ENCODE measurements at places on chromosomes 6 and 20.

DNA sequence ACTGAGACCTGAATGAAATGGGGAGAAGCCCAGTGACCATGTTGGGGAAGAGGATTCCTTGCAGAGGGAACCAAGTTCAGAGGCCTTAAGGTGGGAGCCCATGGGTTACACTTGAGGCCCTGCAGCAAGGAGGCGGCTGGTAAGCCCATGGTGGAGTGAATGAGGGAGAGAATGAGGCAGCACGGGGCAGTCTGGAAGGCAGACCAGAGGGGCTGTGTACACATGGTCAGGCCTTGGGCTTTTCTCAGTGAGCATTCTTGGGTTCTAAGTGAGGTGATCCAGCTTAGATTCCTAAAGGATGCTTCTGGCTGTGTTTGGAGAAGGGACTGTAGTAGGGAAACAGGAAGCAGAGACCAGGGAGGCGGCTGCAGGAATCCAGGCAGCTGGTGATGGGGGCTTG is 19.0 kb downstream of the RNF114 start:
- DNase-seq = no peak

GRCh38 chr6:158622545-158623190 is 21.9 kb downstream of the DYNLT1 start:
- DNase-seq = no peak

DNA sequence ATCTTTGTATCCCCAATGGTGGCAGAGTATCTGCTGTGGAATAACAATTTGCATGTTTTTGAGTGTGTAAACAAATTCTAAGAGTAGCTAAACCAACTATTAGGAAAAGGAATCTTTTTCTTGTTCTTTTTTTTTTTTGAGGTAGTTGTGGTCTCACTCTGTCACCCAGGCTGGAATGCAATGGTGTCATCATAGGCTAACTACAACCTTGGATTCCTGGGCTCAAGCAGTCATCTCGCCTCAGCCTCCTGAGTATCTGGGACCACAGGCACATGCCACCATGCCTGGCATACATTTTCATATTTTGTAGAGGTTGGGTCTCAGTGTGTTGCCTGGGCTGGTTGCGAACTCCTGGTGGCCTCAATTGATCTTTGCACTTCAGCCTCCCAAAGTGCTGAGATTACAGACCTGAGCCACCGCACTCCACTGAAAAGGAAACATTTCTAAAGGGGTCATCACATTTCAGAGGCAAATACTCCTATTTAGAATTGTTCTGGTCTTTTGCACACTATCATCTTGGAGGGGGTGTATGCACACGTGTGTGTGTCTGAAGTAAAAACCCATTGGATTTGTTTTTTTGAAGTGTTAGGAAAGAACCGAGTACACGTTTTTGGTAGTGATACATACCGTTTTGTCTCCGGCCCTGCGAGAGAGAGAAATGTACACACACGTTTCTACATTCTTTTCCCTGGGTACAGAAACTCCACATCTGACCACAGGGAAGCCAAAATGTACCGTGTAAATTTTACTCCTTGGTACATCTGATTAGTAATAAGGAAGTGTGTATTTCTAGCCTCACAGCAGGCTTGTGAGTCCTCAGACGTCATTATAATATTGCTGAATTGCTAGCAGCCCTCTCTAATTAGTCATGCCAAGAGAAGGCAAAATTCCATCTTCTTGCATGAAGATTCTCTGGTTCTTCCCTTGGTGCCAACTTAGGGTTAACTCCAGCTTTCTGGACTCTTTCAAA is 183.6 kb downstream of the JARID2 start:
- no peak for DNase-seq

GRCh38 chr20:11204926-11205768 is 531.3 kb upstream of the JAG1 start:
- DNase-seq = peak; percentile 66

GRCh38 chr6:87925373-87926060 is 122.1 kb upstream of the SPACA1 start:
- DNase-seq = no peak

- peak; percentile 18 for DNase-seq
These were observed 146.0 kb downstream of the LAMP5 start for GRCh38 chr20:9660236-9660868.

DNA sequence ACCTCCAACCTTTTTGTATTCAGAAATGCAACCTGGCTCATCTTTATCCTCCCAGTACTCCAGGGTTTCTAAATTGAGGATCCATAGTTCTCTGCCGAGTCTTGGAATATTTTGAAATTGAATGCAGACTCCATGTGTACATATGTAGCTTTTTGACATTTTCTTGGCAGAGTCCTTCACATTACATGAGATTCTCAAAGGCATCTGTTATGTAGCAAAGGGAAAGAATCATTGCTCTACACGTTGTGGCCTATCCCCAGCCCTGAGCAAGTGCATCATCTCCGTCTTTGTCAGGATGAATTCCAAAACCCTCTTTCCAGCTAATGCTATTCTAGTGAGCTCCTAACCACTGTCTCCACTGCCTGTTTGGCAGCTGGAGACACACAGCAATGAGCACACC is 742.9 kb downstream of the DHX35 start:
- no peak for DNase-seq

DNA sequence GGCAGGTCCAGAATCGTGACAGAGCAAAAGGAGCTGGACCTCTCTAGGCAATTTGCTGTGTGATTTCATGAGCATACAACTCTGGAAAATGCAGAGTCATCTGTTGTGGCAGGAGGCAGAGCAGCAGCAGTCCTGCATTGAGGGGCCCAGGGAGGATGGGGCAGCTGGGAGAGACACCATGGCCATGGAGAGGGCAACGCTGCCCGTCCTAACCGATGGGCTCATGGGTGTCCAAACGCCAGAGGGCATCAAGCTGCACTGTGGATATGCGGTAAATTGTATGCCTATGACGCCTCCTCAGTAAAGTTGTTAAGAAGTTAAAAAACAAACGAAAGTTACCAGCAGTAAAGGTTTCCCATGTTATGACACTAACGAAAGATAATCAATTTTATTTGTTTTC is 42.2 kb upstream of the DACT2 start:
- DNase-seq = no peak

GRCh38 chr6:42339991-42340401 is 111.7 kb downstream of the TRERF1 start:
- no peak for DNase-seq

DNA sequence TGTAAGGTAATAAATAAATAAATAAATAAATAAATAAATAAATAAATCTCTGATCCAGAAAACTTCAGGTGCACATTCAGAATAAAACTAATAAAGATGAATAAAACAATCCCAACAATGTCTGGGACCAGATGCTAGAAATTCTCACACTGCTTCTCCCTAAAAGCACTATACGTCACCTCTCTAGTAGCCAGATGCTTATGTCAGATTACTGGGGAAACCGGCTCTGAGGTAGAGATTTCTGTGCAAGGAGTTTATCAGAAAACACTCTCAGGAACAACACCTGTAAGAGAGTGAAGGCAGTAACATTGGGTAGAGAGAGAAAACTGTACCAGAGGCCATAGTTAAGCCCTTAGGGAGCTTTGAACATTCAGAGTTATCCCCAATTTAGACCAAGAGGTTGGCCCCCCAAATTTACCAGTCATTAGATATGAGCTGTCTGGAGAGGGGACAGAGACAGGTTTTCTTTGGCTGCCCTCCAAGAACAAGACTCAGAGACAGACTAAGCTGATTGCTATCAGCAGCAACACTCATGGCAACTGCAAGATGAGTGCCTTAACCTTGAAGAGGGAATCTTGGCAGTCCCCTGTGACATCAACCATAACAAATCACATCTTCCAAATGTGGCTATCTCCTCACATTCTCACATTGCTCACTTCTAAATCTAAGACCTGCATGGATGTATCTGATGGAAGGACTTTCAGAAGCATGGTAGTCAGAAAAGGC is 151.2 kb upstream of the BMP5 start:
- DNase-seq = no peak

GRCh38 chr6:107637316-107638315 is 147.7 kb downstream of the SOBP start:
- no peak for DNase-seq

- DNase-seq = no peak
These were observed 18.2 kb upstream of the ANGPT4 start for GRCh38 chr20:934186-934840.

- no peak for DNase-seq
These were observed 162.3 kb downstream of the UTRN start for GRCh38 chr6:144447472-144447871.

GRCh38 chr6:152642578-152643375 is 5.6 kb upstream of the SYNE1 start:
- peak; percentile 59 for DNase-seq

DNA sequence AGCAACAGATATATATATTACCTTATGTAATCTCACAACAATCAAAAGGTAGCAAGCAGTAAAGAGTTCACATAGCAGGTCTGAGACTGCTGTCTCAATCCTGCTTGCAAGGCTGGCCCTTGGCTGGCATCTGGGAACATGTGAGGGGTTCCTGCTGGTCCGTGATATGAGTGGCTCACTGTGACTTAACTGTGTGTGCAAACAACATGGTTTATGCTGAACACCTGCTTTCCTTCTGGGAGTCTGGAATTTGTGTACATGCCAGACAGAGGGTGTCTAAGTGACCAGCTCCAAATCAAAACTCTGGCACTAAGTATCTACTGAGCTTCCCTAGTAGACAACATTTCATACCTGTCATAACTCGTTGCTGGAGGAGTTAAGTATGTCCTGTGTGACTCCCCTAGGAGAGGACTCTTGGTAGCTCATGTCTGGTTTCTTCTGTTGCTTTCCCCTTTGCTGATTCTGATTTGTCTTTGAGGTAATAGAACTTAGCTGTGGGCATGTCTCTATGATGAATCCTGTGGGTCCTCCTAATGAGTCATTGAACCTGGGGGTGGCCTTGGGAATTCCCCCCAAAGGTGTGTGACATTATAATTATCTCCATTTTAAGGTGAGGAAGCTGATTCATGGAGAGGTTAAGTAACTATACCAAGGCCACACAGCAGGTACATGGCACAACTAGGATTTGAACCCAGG is 131.6 kb upstream of the NEDD9 start:
- DNase-seq = no peak

GRCh38 chr20:2303673-2304072 is 7.9 kb downstream of the TGM3 start:
- DNase-seq = no peak

- no peak for DNase-seq
These were observed 268.3 kb downstream of the CDKAL1 start for GRCh38 chr6:20802596-20802995.

- no peak for DNase-seq
These were observed 277.9 kb upstream of the BMP2 start for GRCh38 chr20:6489361-6490171.

GRCh38 chr20:7505835-7506221 is 434.4 kb downstream of the HAO1 start:
- DNase-seq = no peak

GRCh38 chr6:127533011-127533410 is 13.9 kb upstream of the MTCL3 start:
- DNase-seq = no peak

DNA sequence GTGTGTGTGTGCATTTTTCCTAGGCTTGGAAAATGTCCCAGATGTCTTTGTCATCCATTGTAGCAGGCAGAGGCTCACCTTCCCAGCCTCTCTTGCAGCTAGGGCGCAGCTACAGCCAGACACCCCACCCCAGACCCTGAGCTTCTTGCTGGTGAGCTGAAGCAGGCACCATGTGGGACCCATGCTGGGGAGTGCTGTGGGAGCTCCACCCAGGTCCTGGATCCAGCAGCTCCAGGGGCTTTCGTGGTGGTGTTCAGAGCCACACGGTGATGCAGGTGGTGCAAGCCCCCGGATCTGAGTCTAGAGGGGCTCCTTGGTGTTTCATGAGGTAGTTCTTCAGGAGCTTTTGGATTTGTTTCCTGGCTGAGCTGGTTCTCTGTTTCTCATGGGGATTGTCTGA is 56.0 kb upstream of the ZFP64 start:
- no peak for DNase-seq

DNA sequence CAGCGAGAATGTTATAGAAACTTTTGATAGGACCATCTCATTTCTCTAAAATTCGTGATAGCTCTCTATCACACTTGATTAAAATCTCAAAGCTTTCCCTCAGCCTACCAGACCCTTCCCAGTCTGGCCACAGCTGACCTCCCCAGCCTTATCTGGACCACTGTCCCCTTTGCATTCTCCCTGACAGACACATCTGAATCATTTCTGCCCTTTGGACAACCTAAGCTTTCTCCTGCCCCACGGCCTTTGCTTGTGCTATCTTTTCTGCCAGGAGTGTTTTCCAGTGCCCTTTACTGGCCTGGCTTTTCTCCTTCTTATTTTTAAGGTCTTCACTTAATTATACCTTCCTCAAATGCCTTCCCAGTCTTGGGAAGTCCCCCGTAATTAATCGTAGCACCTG is 136.0 kb upstream of the RNF24 start:
- no peak for DNase-seq

DNA sequence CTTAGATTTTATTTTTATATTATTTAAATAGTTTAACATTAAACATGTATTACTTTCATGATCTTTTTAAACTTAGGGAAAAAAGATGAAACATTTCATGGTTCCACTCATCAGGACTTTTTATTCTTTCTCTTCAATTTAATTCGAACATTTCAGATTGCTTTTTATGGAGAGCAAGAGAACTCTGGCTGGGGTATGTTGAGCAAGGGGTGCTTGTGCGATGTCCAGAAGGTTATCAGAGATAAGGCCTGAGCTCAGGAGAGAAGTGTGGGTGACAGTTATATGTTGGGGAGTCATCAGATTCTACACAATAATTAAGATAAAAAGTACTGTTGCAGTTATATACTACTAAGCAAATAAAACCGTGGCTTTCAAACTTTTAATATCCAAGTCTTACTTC is 37.5 kb downstream of the FKBP5 start:
- DNase-seq = no peak

GRCh38 chr20:6708010-6708409 is 59.5 kb upstream of the BMP2 start:
- DNase-seq = peak; percentile 40

DNA sequence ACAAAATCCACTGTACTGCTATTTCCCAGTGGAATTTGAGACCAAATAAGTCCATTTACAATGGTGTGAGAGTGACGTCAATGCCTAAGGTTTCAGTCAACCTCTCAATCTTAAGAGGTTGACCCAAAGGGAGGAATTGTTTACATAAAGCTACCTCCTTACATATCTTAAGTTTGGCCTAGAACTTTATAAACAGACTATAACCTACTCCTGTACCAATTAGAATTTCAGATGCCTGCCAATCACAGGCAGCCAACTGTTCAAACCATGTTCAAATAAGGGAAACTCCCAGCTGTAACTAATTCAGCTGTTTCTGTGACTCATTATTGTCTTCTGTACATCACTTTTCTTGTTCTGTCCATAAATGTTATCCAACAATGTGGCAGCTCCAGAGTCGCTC is 14.5 kb downstream of the LGSN start:
- no peak for DNase-seq
